ENCODE measurements at places on chromosomes 11 and 22.

DNA sequence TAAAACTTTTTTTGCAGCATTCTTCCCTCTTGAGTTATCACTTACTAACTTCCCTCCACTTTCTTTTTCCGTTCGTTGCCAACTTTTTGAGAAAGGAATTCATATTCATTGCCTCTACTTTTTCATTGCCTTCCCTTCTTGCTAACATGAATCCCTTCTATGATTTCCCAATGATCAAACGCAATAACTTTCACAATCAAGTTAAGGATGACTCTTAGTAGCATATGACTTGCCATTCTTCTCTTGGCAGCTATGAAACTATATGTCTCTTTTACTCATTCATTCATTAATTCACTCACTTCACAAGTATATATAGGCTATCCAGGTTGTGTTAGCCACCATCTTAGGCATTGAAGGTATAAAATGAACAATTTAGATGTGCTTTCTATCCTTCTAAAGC lies 16.6 kb upstream of the ARHGAP20 start:
- DNase-seq, result no peak

DNA sequence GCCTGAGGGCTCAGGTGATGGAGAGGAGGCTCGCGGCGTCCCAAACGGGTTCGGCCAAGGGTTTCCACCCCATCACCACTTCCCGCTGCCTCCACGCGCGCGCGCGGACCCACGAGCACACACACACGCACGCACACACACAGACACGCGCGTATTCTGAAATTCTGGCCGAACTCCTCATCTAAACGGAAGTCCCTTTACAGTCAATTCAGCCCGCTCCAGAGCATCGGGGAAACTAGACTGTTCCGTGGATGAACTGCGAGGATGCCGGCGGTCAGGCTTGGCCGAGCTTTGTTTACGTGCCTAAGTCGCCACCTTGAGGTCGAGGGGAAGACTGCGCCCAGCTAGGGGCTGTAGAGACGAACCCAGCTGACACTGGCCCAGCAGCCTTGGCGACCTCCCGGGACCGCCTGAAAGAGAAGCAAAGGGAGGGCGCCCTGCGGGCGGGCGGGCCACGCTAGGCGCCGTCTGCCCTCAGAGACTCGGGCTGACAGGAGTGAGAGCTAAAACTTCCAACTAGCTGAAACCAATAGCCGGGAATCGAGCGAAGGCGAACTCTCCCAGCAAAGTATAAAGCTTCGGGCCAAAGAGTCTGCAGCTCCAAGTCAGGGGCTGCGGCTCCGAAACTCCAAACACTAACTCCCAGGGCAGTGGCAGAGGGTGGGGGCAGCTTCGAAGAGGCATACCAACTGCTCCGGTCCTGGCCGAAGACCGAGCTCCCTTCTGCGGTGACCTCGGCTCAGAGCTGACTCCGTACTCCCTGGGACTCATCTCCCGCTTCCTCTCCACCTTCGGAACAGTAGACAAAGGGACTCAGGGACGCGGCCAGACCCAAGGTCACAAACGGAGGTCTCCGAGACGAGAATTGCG lies 124.7 kb upstream of the C11orf58 start:
- DNase-seq, result peak; percentile 45

GRCh38 chr11:63672936-63673539 lies 1.9 kb upstream of the ATL3 start:
- no peak for DNase-seq

DNA sequence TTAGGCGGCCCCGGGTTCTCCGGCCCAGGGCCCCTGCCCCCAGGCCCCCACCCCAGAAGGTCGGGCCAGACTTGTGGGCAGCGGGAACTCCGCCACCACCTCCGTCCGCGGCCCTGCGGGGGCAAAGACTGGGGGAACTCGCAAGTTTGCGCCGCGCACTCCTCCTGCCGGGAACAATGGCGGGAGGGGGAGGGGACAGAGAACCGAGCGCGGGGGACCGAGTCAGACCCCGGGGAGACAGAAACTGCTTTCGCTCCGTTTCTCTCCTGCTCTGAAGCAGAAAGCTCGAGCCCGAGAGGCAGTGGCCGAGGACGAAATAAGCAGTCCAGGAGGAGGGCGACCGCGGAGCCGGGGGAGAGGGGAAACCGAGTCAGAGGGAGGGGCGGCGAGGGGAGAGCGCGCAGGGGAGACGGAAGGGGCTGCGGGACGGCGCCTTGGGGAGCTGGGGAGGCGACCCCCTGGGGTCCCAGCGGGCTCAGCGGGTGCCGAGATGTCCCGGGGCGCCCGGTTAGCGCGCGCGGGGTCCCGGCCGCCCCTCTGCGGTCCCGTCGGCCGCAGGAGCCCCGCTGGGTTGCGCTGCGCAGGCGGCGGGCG lies 555 bp downstream of the TP53I11 start:
- DNase-seq, result no peak

DNA sequence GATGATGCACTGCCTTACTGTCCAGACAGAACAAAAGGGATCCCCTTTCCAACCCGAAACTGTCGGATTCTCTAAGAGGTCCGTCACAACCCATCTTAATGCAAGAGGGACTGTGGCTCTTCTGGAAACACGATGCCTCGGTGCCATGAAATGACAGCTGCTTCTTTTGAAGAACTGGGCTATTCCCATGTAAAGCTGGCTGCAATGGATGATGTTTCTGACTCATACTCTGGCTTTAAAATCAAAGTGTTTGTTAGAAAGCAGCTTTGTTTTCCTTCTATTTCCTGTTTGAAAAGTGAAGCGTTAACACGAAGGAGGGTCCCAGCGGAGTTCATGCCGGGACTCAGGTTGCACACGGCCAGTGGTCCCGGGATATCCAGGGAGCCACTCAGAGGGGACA lies 3.1 kb downstream of the TP53AIP1 start:
- DNase-seq, result no peak

- DNase-seq, result no peak
These were observed 2.1 kb downstream of the TNNI2 start for GRCh38 chr11:1840780-1841480.

- DNase-seq, result no peak
These were observed 341.5 kb downstream of the CASP12 start for GRCh38 chr11:104556606-104557301.

DNA sequence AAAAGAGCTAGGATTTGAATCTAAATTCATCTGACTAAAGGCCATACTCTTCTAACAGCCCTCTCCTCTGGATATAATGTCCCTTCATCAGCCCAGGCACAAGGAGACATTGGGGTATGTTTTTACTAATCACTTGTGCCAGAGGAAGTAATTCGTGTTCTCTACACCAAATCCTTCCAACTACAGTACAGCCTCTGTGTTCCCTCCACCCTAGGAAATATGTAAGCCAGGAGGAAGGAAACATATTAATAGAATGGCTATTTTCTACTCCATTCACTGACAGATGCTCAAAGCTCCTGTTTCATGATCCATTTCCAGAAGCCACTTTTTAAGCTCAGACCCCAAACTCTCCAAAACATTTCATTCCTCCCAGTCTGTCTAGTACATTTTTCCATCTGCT lies 12.0 kb upstream of the UBQLNL start:
- no peak for DNase-seq

GRCh38 chr11:45086526-45086925 lies 59.9 kb upstream of the PRDM11 start:
- no peak for DNase-seq

- no peak for DNase-seq
These were observed 186.0 kb upstream of the ANO5 start for GRCh38 chr11:22006901-22007300.

DNA sequence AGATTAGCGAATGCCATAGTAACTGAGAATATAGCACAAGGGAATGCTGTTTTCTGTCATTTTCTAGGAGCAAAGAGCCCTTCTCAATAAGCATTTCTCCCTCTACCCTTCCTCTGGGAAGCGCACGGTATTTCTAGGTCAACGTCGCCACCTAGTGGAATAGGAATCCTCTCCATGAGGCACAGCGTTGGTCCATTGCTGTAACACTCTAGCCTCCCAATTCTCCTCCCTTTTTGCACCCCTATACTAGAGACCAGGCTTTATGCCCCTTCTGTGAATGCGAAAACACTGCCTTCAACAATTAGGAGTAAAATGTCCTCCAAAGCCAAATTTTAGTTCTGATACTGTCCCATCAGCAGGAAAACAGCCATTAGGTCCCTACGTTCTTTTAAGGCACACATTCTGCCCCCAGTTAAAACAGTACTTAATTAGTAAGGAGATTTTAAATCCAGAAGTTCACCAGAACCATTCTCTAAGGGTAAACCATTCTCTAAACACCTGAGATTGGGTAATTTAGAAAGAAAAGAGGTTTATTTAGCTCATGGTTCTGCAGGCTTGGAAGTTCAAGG lies 12.8 kb upstream of the HYLS1 start:
- DNase-seq, result peak; percentile 10

DNA sequence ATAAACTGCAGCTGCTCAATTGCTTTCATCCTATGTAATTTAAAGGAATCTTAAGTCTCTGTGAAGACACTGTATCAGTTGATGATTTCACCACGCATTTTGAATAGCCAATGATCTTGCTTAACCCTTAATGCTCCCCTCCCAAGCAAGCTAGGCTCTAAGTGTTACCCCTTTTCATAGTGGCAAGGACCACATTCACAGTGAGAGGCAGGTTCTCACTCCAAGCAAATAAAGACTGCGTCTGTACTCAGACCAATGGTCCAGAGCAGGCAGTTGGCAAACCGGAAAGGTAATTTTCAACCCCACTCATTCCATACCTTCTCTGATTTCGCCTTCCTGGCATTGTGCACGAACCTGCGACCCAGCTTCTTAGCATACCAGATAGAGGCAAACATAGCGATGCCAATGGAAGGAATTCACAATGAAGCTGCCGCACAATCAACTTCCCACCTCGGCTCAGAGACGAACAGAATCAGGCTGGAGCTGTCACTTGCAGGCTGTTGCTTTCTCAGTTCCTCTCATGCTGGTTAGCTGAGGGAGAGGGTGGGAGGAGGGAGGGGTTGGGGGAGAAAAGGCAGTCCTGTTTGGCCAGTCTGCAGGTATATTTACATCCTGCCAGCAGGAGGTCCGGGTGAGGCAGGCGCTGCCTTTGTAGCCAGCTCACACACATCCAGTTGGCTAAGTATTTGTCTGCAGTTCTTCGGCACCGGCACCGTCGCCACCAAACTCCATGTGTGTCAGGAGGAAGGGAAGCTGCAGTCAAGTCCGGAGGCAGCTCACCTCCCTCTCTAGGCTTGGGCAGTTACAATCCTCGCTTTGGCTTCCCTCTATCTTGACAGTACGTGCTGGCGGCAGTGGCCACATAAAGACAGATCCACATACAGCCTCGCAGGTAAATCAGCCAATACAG lies 1151.2 kb upstream of the CCDC90B start:
- DNase-seq, result no peak

DNA sequence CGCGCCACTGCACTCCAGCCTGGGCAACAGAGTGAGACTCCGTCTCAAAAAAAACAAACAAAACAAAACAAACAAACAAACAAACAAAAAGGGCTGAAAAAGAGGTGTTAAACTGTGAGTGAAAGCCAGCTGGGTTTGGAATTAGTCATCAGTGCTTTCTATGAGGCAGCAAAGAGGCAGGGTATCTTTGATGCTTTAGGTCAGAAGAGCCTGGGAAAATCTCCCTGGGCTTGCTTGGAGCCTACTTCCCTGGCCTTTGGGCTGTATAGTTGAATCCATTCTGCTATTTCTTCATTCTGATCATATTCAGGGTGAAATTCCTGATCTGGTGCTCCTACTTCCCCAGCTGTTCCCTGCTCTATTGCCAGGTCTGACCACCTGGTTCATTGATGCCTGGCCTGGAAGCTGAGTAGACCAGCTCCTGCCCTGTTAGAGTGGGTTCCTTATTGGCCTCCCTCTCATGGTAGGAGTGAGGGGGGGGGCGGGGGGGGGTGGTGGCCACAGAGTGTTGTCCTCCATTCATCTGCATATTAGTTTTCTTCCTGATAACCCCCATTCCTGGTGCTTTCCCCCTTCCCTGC lies 65.6 kb downstream of the INSC start:
- DNase-seq, result no peak

- DNase-seq, result peak; percentile 76
These were observed 56.5 kb downstream of the MIAT start for GRCh38 chr22:26713823-26714449.

DNA sequence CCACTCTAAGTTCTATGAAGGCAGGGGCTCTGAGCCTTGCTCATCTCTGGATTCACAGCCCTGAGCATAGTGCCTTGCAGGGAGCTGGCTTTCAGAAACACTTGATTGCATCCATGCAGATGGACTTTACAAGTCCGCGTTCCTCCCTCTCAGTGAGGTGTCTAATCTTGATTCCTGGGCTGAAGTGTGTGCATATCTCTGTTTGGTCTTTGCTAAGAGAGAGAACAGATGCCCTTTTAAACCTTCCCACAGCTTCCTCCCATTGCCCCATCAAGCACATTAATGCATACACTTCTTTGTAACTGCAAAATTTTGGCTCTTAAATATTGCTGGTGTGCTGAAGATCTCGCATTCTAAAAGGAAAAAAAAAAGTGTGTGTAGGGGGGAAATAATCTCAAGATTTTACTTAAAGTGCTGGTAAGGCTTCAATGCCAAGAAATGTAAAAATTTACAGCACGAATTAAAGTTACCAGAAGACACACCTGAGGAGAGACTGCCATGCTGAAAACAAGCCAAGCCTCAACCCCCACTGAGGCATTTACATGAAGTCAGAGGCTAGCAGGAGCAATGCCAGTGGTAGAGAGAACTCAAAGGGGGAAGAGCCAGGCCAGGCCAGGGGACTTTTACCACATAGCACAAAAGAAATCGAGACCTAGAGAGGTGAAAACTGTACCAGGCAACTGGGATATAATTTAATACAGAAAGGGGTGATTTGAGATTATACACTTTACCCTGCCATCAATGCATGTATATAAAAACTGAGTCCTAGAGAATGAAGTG lies 492.1 kb downstream of the SOX6 start:
- no peak for DNase-seq

DNA sequence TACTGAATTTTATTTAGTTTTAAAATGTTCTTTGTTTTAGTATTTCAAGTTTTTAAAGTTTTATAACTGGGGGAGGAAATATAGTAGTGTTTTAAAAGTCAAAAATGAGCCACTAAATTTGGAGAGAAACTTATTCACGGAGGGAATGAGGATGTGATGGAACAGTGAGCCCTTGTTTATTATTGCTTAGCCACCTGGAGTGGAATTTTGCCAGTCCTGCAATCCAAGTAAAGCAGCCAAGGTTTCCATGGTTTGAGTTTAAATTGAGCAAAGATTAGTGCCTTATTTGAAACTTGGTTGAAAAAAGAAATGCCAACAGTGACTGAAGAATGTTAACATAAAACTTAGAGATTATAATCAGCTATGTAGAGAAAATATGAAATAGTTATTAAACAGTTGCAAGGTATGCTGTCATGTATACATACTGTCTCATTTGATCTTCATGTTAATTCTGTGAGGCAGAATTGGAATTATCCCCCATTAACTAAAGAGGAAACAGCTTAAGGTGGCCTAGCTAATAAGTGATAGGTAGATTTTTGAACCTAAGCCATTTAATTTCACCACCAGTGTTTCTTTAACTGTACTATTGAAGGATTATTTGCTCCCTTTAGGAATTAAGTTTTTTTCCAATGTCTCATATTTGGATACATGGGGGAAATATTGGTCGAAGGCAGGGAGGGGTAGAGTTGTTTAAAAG lies 36.4 kb downstream of the SWAP70 start:
- no peak for DNase-seq

All from fibroblast of skin of left biceps (primary cell).